ENCODE measurements at places on chromosomes 5 and 9. TPM values are rescaled to one million over a fixed set of nuclear protein-coding genes. Genes with fewer than 3 reads are reported as not detected.

GRCh38 chr5:179129607-179130071, 69.5 kb downstream of the ZNF354C start:
- DNase-seq = no peak

DNA sequence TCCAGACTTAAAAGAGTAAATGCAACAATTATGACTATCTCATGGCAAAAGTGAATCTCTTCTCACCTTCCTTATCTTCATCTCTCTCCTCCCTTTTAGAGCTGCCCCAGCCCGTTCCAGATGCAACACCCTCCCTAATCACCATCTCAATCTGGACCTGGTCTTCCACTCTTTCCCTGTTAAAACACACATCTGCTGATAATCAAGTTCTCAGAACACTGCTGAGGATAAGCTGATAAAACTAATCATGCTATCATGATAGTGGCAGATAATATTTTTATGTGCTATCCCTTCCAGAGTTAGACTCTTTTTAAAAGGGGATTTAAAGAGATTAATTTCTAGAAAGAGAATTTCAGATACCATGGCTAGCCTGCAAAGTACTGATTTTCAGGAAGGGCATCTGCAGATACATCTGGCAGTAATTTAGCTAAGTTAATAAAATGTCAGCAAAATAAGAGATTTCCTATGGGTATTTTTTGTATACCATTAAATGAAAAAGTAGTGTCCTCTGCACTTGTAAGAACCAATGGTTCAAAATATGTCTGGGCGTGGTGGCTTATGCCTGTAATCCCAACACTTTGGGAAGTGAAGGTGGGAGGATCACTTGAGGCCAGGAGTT, 17.2 kb downstream of the SGTB start:
- DNase-seq = no peak

DNA sequence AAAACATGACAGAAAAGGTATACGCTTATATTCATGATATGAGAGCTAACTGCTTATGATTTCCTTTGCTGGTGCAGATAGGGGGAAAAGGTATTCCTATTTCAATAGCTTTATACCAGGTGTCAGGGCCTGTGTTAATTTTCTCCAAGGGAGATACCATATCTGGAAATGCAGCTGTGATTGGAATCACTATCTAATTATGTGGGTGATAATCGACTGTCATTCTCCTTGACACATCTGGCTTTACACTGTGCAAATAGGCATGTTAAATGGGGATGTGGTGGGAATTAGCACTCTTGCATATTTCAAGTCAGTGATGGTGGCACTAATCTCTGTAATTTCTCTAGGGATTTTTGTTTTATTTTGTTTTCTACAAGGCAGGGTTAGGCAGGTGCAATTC, 611.1 kb downstream of the CDH9 start:
- DNase-seq = no peak

- no peak for DNase-seq
These were observed 296.7 kb downstream of the ARL15 start for GRCh38 chr5:54013556-54014194.

DNA sequence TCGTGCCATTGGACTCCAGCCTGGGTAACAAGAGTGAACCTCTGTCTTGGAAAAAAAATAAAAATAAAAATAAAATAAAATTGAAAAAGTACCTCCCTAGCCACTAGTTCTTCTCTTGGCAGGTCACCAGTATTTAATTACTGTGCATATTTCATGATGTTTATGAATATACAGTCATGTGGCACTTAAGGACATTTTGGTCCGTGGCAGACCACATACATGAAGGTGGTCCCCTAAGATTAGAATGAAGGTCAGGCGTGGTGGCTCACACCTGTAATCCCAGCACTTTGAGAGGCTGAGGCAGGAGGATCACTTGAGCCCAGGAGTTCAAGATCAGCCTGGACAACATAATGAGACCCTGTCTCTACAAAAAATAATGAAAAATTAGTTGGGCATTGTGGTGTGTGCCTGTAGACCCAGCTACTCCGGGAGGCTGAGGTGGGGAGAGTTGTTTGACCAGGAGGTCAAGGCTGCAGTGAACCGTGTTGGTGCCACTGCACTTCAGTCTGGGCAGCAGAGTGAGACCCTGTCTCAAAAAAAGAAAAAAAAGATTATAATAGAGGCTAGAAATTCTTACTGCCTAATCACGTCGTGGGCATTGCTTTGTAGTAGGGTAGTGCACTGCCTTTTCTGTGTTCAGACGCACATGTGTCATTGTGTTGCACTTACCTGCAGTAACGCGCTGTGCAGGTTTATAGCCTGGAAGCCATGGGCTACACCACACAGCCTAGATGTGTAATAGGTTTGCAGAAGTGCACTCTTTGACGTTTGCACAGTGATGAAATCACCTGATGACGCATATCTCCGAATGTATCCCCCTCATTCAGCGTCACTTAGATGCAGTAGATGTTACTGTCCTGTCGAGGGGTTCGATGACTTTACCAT, 12.8 kb downstream of the EHMT1 start:
- no peak for DNase-seq

DNA sequence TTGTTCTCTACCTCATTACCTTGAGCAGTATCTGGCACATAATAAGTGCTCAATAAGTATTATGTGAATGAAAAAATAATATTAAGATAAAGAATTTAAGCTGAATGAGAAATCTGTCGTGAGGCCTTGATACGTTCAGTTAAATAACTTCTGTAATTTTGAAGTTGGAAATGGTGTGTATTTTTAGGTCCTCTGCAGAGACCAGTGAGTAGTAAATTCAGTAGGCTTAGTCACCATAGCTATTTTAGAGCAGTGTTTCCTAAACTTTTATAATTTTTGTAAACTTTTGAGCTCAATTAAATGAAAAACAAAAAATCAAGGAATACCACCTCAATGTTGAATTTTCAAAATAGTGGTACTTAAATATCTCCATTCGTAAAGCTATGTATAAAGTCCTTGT, 25.0 kb downstream of the ERBIN start:
- no peak for DNase-seq

GRCh38 chr5:176624938-176625337, 5.4 kb downstream of the SNCB start:
- no peak for DNase-seq

DNA sequence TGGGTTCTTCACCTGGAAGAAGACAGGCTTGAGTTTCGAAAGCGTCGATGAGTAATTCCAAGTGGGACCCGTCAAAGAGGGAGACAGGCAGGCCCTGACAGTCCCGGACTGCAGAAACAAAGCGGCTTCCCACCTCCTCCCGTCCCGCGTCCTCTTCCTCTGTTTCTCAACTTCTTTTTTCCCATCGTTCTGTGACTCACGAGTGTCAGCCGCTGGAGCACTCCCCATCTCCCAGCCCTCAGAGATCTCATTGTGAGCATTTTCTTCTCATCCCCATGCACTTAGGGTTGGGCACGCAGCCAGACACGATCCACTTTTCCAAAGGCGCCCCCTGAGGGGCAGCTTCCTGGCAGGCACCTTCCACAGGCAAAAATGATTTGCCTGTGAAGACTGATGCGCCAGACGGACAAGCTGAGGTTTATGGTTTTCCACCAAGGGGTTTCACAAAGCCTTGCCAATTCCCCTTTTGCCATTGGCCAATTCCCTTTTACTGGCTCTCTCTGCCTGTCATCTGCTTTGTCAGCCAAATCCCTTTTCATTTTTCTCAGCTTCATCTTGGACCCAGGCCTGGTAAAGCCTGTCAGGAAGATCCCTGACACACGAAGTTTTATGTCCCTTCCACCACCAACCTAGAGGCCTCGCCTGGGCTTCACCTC, 86.5 kb upstream of the ANKRD55 start:
- DNase-seq = no peak

- DNase-seq = no peak
These were observed 30.8 kb downstream of the TJP2 start for GRCh38 chr9:69204849-69205248.

The C5orf47 gene
- total RNA-seq = not detected

DNA sequence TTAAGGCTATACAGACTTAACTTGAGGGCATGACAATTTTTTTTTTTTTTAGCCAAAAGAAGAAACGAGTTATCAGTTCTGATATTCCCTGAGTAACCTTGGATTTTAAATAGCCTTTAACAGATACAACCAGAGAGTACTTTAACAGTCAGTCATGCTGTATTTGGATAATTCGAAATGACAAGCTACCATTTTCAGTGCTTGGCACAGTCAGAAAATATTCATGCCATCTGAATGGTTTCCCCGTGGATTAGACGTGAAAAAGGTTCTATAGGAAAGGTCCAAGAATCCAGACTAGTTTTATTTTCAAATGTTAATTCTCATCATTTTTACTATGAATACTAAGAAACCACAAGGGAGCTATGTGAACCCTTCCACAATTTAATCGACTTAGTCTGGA, 165.7 kb downstream of the PAM start:
- no peak for DNase-seq

The RNF180 gene
- total RNA-seq = 4.7 TPM

DNA sequence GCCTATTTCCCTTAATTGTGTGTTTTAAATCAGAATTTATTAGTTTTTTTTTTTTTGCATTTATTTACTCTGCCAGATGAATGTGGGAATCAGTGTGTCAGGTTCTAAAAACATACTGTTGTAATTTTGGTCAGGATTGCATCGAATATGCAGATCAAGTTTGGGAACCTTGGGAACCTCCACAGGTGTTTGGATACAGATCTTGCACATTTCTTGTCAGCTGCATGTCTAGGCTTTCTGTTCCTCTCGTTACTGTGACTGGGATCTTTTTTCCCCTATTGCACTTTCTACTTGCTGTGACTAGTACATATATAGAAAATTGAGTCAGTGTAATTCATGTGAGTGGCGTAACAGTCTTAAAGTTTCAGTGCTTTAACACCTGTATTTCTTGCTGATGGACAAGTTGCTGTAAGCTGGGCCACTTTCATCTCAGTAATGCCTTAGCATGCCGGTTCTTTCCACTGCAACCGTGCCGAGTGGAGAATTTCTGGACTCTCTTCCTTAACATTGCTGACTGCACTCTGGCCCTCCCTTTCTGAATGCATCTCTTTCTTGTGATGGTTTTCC, 112.5 kb downstream of the TENT4A start:
- DNase-seq = no peak

The PCDHGA12 gene
- total RNA-seq = 10.5 TPM

GRCh38 chr9:88387552-88388202, 567 bp upstream of the SPIN1 start:
- DNase-seq = no peak

DNA sequence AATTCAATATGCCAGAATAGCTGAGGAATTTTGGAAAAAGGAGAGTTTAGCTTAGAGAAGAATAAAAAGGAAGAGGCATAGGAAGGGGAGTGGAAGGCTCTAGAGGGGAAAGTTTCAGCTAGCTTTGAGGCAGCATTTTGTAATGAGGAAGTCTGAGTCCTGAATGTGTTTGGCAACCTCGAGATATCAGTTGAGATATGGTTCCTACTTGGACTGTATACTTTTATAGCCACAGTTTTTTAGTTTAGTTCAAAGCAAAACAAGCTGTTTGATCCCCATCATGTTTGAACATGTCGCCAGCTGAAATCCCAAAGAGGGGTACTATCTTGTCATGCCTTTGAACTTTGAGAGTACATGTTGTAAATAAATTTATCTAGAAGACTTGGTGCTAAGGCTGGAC, 559.0 kb upstream of the FTMT start:
- no peak for DNase-seq

The GPX3 gene
- 2.8 TPM for total RNA-seq

GRCh38 chr9:25374281-25374680, 304.0 kb downstream of the TUSC1 start:
- DNase-seq = no peak

The CDKN2B gene
- total RNA-seq = 49.7 TPM

- no peak for DNase-seq
These were observed 50.7 kb downstream of the NACC2 start for GRCh38 chr9:136044207-136044970.

The UGT3A1 gene
- not detected for total RNA-seq

The TXNDC8 gene
- not detected for total RNA-seq

DNA sequence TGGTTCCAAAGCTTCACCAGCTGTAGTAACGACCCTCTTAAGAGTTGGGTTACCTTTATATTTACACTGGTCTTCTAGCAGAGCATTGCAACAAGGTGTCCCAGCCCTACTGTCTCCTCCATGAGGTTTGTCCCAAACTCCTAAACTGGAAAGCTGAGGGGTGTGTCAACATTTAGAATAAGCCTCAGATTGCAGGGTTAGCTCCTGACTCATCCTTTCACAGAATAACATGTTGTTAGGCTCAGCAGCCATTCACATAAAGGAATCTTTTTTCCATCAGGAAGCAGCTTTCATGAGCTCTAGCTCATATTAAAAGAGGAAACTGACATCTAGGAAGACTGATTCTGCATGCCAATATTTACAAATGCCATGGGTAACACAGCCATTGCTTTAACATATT, 238.7 kb downstream of the EFNA5 start:
- DNase-seq = no peak
